Activated CD4-positive, alpha-beta T cell treated with anti-CD3 and anti-CD28 coated beads, Interleukin-2, amount 10 ng/mL, durations not matched to agents 7 days and 5 days (primary cell): ENCODE measurements at places on chromosomes 1 and 21. TPM values are rescaled to one million over a fixed set of nuclear protein-coding genes. Genes with fewer than 3 reads are reported as not detected.

The ACP6 gene
- 10.5 TPM for total RNA-seq

The CD34 gene
- not detected for total RNA-seq

The CNST gene
- total RNA-seq = 32.8 TPM

The FALEC gene
- total RNA-seq = not detected

The TMCC2 gene
- 0.52 TPM for total RNA-seq

The PROK1 gene
- not detected for total RNA-seq

The TSPEAR gene
- not detected for total RNA-seq

The FLG2 gene
- not detected for total RNA-seq

The EPHB2 gene
- 0.08 TPM for total RNA-seq

The SOAT1 gene
- 68.9 TPM for total RNA-seq

The CASP9 gene
- total RNA-seq = 13.4 TPM

The SDHB gene
- total RNA-seq = 77.7 TPM

The ARHGAP30 gene
- 244 TPM for total RNA-seq
